Endothelial cell (in vitro differentiated cells): ENCODE measurements at places on chromosomes 1 and 21.

GRCh38 chr21:36542312-36543101, 62.6 kb upstream of the CLDN14 start:
- DNase-seq = no peak

DNA sequence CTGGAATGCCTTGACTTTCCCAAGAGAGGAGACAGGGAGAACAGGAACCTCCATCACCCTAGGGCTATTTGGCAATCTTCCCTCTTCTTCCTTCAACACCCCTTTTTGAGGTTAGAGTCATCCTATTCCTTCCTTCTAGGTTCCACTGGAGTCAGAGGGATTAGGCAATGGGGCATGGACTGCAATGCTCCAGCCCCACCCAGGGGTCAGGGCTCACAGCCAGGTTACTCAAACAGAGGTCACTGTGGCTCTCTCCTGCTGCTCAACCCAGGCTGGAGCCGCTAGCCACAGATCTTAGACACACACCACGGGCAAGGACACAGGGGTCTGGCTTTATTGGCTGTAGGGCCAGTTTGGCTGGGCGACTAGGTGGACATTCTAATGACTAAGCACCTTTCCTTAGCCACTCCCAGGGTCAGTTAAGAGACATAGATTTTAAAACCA, 145.5 kb upstream of the NRIP1 start:
- DNase-seq = no peak

GRCh38 chr21:16159213-16159970, 429.6 kb downstream of the USP25 start:
- no peak for DNase-seq

GRCh38 chr1:20282533-20282932, 8.1 kb upstream of the VWA5B1 start:
- no peak for DNase-seq

DNA sequence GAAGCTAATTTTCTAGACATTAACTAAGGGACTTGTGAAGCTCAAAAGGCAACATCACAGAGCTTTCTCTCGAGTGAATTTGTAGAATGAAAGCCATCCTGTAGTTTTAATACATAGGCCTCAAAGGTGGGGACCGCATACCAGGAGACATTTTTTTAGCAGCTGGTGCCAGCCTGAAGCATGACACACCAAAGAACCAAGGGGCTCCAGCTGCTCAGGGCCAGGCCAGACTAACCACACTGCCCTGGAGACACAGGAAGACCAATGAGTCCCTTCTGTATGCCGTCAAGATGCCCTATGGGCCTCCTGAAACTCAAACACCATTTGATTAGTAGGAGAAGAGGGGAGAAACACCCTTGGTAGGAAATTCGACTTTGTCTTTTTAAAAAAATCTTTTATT, 113.9 kb upstream of the CACNA1E start:
- no peak for DNase-seq

DNA sequence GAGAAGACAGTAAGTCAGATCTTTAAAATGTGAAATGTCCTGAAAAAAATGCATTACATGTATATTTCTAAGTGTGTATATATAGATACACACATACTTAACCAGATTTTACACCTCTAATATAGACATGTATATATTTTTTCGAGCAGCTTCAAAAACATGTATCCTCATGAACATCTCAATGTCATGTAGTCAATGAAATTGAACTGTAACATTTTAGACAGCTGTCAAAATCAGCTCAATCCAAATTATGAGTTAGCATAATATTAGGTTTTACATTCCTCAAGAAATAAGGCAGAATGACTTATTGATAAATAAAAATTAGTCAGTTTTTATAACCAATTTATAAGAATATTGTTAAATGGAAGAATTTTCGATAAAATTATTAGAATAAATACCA, 665.7 kb downstream of the BRINP3 start:
- DNase-seq = no peak

GRCh38 chr1:4494558-4494957, 159.9 kb upstream of the AJAP1 start:
- no peak for DNase-seq

DNA sequence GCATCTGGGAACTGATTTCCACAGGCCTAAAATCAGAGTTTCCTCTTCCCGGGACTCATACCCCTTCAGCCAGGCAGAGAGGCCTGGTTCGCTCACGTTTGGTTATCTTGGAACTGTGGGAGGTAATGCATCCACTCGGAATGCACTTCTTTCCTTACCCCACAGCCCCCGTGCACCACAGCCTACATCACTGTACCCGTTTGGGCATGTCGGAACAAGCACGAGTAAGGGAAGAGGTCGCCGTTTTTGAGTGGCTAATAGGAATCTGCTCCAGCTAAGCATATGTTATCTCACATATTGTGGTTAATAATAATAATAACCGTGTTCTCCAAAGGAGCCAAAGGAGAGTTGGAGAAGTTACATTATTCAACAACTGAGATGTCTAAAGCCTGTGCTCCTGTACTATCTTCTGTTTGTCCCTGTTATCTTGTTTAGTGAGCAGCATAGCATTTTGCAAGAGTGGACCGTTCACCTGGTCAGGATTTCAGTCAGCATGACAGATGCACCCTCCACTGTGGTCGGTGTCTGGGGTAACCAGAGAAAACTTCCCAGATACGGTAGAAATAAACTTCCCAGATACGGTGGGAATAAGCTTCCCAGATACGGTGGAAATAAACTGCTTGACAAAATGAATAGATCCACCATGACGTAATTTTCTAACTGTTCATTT, 198.6 kb downstream of the SDCCAG8 start:
- no peak for DNase-seq

GRCh38 chr21:34802180-34802899, 133.5 kb downstream of the CLIC6 start:
- no peak for DNase-seq

DNA sequence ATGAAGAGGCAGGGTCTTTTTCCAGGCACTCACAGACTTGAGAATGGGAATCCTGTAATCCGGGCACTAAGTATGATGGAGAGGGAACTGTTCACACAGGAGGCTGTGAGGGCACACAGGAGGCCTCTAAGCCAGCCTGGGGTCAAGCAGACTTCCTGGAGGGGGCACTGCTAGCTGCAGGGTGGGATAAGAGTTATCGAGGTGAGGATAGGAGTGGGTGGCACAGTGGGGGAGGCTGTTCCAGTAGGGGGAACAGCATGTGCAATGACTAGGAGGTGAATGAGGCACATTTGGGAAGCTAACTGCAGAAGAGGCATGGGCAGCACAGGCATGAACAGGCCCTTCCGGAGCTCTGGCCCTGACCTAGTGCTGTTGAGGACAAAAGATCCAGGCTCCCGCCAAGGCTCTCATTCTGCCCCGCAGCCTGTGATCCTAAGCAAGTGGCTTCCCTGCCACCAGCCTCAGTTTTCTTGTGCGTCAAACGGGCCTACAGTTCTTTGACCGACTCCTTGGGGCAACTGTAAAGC, 216.7 kb downstream of the TRABD2B start:
- DNase-seq = no peak

DNA sequence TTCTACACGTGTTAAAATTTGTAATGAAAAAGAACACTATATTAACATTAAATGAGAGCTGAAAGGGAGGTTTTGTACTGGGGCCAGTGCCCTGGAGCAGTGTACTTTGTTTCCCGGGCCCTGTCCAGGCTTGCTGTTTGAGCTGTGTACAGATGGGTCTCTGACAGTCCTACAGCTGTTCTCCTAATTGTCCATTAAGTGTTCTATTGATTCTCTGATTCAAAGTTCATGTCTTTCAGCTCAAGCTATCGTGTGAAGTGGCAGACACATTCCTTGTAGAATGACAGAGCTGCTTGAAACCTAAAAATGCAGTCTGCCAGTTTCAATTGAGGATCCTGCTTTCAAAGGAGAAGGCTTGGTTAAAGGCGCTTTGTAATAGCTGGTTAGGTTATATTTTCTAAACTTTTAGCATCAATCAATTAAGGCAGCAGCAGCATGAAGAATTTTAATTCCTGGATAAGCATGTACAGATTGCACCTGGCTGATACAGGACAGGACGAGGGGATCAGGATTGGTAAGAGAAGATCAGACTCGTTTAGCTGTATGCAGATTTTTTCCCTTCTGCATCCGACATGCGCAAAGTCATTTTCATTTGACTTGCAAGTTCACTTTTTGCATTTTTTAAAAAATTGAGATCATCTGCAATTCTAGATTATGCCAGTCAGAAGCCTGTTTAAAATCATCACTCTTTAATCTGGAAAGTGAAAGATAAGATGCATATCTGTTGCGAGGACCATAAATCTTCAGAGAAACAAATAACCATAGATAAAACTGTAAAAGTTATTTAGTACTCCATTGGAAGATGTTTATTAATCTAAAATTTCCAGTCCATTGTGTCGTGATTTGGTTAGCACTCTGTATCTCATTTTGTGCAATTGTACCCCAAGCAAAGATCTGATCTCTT, 98.5 kb downstream of the ATG4C start:
- DNase-seq = no peak

DNA sequence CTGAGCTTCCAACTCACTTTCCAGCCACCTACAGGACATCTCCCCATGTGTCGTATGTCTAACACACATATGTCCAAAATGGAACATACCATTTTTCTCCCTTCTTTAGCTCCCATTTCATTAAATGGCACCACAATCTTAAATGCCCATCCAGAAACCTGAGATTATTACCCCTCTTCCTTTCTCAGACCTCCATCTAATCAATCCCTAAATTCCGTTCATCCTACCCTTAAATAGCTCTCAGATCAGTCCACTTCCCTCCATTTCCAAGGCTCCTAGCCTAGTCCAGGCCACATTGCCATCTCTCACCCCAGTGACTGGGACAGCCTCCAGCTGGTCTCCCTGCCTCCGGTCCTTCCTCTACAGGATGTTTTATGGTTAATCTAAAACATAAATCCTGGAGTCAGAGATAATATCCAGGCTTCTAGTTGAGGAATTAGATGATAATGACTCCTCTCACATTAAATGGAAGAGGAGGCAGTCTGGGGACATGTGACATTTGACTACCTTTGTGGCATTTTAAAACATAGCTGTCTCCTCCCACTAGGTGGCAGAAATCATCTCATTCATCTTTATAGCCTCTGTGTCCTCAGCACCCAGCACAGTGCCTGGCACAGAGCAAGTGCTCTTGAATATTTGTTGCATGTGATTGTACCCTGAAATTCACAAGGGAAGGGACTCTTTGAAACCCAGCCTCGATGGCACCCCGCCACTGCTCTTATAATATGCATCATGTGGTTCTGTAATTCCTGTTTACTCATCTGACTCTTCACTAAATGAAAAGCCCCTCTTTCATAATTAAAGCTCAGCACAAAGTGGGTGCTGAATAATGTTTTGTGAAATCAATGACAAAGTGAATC, 102.3 kb downstream of the TMEM53 start:
- DNase-seq = no peak

- DNase-seq = no peak
Measured at GRCh38 chr1:159208175-159208825, 3.6 kb downstream of the ACKR1 start.

DNA sequence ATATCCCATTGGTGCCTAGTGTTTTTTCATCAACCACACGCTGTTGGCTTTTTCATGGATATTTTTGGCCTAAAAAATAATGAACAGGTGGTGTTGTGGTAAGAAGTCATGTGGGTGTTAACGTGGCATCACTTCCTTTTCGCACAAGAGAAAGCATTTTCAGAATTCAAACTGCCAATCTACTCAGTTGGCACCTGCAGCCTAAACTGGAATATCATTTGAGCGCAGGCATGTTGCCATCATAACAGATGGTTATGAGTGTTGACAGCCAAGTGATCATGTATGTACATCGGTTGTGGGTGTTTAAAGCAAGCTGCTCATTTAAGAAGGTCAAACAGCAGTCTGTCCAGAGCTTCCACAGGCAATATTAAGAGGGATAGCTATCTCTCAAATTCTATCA, 1963.0 kb downstream of the NCAM2 start:
- DNase-seq = no peak

- DNase-seq = no peak
Measured at GRCh38 chr1:54317084-54317483, 89.1 kb downstream of the SSBP3 start.

GRCh38 chr1:90319918-90320317, 325.0 kb downstream of the ZNF326 start:
- DNase-seq = no peak

DNA sequence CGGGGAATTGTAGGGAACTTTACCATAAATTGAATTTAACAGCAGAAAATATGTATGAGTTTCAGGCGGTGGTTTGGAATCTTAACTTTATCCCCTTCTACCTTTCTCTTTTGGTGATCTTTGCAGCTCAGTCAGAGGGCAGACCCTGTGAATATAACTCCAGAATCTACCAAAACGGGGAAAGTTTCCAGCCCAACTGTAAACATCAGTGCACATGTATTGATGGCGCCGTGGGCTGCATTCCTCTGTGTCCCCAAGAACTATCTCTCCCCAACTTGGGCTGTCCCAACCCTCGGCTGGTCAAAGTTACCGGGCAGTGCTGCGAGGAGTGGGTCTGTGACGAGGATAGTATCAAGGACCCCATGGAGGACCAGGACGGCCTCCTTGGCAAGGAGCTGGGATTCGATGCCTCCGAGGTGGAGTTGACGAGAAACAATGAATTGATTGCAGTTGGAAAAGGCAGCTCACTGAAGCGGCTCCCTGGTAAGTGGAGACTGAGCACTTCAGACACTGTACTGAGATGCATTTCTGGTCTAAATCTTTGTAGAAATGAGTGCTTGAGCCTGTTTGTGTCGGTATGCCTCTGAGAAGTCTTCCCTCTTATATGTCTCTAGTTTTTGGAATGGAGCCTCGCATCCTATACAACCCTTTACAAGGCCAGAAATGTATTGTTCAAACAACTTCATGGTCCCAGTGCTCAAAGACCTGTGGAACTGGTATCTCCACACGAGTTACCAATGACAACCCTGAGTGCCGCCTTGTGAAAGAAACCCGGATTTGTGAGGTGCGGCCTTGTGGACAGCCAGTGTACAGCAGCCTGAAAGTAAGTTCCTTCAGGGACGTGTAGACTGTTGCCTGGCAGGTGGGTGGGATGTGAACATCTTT, 1.5 kb downstream of the CCN1 start:
- peak; percentile 35 for DNase-seq

DNA sequence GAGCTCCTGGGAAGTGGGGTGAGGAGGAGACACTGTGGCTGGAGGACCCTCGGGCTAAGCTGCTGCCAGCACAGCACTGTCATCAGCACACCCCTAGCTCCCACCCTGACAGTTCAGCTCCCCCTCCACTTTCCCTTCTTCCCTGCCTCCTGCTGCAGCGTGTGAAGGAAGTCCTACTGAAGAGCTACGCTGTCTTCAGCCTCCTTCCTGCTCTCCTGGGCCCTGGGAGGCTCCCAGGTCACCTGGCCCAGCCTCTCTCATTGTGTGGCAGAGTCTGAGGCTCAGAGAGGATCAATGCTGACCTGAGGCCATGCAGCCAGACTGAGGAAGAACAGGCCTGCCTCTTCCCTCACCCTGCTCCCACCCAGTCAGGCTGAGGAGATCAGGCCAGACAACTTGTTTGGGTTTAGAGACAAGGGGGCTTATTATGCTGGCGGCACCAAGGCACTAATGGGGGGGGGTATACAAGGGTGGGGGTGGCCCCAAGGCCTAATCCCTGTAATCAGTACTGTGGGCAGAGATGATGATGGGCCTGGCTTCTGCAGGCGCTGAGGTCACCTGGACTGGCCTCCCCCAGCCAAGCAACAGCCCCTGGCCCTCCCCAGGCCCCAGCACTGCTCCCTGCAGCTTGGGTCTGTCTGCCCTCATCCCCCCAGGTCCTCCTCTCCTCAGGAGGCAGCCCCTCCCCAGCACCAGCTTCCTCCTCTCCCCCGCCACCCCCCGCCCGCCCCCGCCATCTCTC, 9.1 kb downstream of the NES start:
- DNase-seq = no peak

GRCh38 chr1:53651356-53651755, 87.6 kb downstream of the GLIS1 start:
- no peak for DNase-seq

GRCh38 chr1:84859866-84860265, 33.1 kb downstream of the LPAR3 start:
- no peak for DNase-seq

- no peak for DNase-seq
Measured at GRCh38 chr1:176379626-176380339, 83.2 kb upstream of the PAPPA2 start.
